ENCODE measurements at places on chromosomes 7 and 10. TPM values are rescaled to one million over a fixed set of nuclear protein-coding genes. Genes with fewer than 3 reads are reported as not detected.

The CALY gene
- 6.8 TPM for total RNA-seq

The SPDYE6 gene
- total RNA-seq = not detected

The ZPBP gene
- total RNA-seq = not detected

The GSAP gene
- 22.5 TPM for total RNA-seq

The LEP gene
- 0.27 TPM for total RNA-seq

The UNCX gene
- total RNA-seq = not detected

The LYZL1 gene
- not detected for total RNA-seq

The GRM3 gene
- total RNA-seq = not detected

The PTCD1 gene
- 5.8 TPM for total RNA-seq

The RHBDD2 gene
- 14.3 TPM for total RNA-seq

All from sigmoid colon (tissue), 7 donors.